Thymus (tissue), 14 donors: ENCODE measurements at places on chromosomes 13 and 19. TPM values are rescaled to one million over a fixed set of nuclear protein-coding genes. Genes with fewer than 3 reads are reported as not detected.

The ZNF112 gene
- 1.3 TPM for polyA plus RNA-seq

The KLK10 gene
- polyA plus RNA-seq: 7.2 TPM

The F10 gene
- 1.4 TPM for polyA plus RNA-seq

GRCh38 chr13:37456506-37456905, 142.1 kb downstream of the POSTN start:
- no peaks in the 10 kb centered on the region for H3K4me1 ChIP-seq
- H3K27me3 ChIP-seq: no peaks in the 10 kb centered on the region
- DNase-seq: no peak
- H3K36me3 ChIP-seq: no peaks in the 10 kb centered on the region

- H3K4me3 ChIP-seq: no peak overlapping the region
- peaks cover 9% of the 10 kb centered on the region for H3K27me3 ChIP-seq
- no peak overlapping the region for H3K27ac ChIP-seq
- H3K4me1 ChIP-seq: peaks cover 15% of the 10 kb centered on the region
These were observed 2.9 kb upstream of the TCF3 start for GRCh38 chr19:1655131-1655981.

DNA sequence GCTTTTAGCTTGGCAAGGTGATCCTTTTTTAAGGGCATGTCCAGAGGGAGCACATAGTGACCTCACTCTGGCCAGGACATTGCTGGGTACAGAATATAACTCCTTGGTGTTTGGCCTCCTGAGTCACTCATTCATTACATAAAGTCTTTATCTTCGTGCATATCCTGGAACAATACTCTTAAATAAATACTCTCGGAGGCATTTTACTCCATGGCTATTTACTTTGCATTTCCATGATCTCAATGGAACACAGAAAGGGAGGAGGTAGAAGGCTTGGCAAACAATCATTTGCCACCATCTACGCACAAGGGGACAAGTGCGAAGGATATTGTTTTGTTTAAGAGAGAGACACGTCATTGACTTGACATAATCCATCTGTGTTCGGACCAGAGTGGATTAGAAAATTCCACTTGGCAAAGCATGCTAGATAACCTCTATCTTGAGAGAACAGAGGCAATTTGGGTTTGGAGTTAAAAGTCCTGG, 210.0 kb downstream of the IRS2 start:
- no peaks in the 10 kb centered on the region for H3K36me3 ChIP-seq
- no peaks in the 10 kb centered on the region for H3K4me1 ChIP-seq
- DNase-seq: no peak
- H3K27me3 ChIP-seq: no peaks in the 10 kb centered on the region

DNA sequence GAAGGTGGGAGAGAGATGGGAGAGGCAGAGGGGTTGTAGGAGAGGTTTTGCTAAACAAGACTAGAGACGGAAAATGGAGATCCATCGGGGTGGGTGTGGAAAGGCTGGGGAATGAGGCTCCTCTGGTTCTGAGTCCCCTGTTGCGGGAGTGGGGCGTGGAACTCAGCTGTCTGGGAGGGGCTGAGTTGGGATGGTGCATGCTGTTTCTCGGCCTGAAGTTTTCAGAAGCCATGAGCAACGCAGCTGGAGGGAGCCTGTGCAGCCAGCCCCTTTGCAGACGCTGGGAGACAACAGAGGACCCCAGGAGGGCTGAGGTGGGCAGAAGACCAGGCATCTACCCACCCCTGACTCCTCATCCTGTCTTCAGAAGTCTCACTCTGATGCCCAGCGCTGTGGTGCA, 7.4 kb upstream of the GIPR start:
- no peak overlapping the region for H3K4me3 ChIP-seq
- no peaks in the 10 kb centered on the region for H3K27me3 ChIP-seq

GRCh38 chr19:29365836-29366417, 153.0 kb upstream of the UQCRFS1 start:
- peaks cover 2% of the 10 kb centered on the region for H3K27me3 ChIP-seq
- no peaks in the 10 kb centered on the region for H3K4me1 ChIP-seq

- H3K27me3 ChIP-seq: no peaks in the 10 kb centered on the region
- no peak overlapping the region for H3K27ac ChIP-seq
- no peak for DNase-seq
These were observed 22.6 kb downstream of the KDM4B start for GRCh38 chr19:4991538-4991937.

- DNase-seq: no peak
- no peak overlapping the region for H3K4me3 ChIP-seq
- H3K36me3 ChIP-seq: no peaks in the 10 kb centered on the region
These were observed 433.8 kb upstream of the ZNF507 start for GRCh38 chr19:31911577-31911976.
